ENCODE measurements at places on chromosomes 7 and 10.

DNA sequence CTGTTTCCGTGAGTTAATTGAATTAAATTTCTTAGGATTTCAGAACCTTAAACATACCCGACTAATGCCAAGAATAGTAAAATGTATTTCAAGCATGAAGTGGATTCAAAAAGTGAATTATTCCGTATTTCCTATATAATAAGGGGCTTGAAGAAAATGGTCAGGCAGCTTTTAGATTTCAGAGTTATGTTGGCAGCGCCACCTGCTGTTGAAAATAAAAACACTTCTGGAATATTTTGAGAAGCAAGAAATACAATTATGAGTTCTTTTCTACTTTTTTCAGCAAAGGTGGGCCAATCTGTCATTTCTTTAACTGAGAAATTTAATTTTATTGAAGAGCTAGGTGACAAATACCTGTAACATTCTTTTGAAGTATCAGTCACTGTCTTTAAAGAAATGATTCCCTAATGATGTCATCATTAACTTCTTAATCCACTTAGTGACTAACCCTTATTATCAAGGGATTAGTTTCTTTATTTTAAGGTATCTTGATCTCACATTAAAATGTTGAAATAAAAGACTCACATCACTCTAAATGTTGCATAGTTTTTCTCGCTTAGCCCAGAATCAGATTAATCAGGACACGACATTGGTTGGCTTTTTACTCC lies 36.6 kb upstream of the AGR3 start:
- DNase-seq, result peak; percentile 57

DNA sequence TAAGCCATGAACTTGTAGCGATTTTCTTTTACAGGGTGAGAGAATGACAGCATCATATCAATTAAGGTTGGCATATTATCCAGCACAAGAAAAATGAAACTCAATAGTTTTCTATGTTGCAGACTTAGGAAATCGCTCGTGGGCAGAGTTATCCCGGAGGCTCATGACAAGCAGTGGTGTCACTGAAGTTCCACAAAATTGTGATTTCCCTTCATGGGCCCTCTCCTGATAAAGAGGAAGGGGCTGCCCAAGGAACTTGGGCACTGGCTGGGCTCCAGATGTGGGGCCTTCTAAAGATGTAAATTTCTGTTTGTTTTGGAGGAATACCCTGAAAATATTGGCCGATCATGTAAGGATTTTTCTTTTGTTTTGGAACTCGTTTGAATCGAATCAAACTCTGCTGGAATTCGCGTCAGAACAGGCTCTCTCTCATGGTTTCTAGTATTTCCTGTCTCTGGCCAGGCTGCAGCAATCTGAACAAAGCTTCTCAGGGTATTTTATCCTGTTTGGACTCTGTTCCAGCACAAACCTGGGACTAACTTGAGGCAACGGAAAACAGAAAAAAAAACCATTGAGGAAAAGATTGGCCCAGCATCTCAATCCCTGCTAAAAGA lies 340.6 kb upstream of the NRP1 start:
- peak; percentile 68 for DNase-seq

- no peak for DNase-seq
Observed at GRCh38 chr7:29341156-29341555, 146.6 kb downstream of the CHN2 start.

DNA sequence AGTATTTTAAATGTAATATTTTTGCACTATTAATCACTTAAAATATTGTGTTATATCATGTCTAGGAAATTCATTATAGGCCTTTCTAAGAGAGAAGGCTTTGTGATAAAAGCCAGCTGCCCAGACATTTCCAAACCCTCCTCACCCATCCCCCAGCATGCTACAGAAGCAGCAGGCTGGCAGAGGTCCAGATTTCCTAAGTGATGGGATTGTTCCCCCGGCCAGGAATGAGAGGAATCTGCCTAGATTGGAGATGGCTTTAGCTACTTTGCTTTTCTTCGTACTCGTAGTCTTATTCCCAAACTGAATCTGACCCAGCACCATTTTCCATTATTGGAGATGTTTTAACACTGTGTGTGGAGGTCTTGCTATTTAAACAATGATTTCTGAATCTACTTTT lies 29.4 kb downstream of the CDK14 start:
- no peak for DNase-seq

- DNase-seq, result no peak
Observed at GRCh38 chr7:153382641-153383101, 623.1 kb downstream of the ACTR3B start.

GRCh38 chr7:127512663-127513062 lies 72.7 kb downstream of the GCC1 start:
- DNase-seq, result no peak

DNA sequence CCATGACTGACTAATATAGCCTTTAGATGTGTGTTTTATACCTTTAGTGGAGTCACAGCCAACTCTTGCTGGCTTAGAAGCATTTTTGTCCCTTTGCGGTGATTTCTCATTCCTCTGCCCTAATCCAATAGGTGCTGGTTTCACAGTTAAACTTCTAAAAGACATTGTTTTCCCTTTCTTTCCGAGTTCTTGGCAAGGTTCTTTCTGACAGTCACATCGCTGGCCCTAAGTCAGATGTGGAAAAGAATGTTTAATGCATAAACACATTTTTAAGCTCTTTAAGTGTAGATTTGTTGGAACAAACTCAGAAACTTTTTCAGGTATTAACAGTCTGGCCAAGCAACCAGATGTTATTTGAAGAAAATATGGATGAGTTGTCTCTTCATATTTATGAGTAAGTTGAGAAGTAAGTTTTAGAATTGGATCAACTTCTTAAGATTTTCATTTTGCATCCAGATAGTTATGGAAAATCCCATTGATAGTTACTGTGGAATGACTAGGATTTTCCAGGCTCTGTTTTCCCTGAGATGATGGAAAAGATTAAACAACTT lies 4.1 kb downstream of the EPDR1 start:
- no peak for DNase-seq

- DNase-seq, result no peak
Observed at GRCh38 chr7:8433477-8434289, at the start of gene NXPH1. TSS of gene NXPH1 (plus strand) at chr7:8433609.

DNA sequence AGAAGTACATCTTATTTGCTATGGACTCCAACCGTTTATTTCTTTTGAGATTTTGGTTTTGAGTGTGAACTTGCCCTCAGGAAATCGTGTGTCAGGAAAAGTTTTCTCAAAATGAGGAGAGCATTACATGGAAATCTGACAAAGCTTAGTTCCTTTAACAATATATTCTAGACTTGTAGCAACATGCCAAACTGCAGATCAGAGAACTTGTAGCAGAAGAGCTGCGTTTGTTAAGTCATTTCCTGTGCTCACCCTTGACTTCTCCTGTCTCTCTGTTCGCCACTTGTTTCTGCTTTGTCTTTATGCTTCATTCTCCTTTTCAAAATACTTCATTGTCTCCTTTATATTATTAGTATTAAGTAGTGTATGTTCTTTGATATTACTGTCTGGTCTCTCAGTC lies 116.6 kb upstream of the FOXP2 start:
- no peak for DNase-seq

- DNase-seq, result peak; percentile 64
Observed at GRCh38 chr7:143416565-143417149, 8.0 kb upstream of the EPHA1 start.

GRCh38 chr10:69383558-69383957 lies 33.2 kb downstream of the TACR2 start:
- DNase-seq, result no peak

GRCh38 chr7:15972862-15973275 lies 286.4 kb upstream of the MEOX2 start:
- DNase-seq, result peak; percentile 42

GRCh38 chr10:97849103-97849686 lies 448 bp upstream of the GOLGA7B start:
- no peak for DNase-seq

DNA sequence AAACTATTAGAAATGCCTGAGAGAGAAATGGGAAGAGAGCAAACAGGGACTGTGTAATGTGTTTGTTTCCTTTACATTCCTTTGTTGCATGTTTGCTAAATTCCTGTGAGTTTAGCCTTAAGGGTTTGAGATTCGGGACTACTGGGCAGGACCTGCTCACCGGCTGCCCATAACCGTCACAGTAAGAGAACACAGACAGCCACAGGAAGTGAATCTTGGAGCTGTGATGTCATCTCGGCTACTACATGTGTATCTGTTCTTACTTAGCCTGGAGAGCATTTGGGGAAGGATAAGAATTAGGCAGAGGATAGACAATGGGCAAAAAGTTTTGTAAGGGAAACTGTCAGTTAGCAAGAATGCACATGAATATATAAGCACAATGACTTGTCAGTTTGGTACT lies 485.1 kb upstream of the KLF6 start:
- DNase-seq, result peak; percentile 70

DNA sequence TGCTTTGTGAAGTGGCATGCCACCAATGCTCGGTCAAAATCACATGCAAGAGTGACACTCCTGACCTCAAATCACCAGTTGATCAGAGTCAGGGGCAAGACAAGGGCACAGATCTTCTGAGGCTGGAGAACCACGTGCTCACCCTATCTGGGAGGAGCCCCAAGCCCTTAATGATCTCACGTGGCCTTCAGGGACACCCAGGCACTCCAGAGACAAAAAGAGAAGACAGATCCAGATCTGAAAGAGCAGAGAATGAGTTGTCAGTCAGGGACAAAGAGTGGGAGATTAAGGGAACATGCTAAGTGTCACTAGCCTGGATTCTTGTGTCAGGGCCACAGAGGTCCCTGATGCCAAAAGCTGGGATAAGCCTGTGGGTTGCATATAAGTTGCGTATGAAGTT lies 134.3 kb downstream of the PLXNA4 start:
- DNase-seq, result no peak

DNA sequence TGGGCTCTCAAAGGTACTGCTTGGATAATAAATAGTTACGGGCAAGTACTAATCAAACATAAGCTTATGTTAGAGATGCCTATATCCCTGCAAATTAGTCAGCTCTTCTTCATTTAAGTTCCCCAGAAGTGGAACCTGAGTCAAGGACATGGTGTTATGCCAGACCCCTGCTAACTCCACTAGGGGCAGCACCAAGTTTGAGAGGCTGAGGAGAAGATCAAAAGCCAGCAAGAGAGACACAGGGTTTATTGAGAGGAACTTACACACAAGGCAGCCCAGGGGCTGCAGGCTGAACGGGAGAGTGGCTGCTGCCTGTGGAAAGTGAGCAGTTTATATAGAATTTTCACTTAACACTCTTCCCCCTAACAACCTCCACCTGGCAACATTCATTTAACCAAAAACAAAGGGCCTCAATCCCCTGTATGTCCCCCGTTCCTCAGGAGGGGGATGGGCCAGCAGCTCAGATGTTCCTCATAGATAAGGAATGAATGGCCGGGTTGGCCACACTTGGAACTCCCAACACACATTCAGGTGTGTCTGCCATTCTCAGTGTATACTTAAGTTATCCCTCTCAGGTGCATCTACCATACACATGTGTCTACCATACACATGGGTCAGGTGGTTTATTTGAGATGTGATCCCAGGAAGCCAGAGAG lies 62.6 kb upstream of the GHITM start:
- DNase-seq, result no peak

DNA sequence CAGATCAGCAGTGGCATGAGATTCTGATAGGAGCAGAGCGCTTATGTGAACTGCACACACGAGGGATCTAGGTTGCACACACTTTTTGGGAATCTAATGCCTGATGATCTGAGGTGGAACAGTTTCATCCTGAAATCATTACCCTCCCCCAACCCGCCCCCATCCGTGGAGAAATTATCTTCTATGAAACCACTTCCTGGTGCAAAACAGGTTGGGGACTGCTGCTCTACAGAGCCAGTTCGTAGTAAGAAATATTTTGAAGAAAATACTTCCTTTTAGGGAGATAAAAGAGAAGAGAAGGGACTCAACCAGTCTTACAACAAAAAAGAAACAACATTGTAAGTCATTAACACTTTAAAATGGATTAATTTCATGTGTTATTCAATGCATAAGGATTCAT lies 1308.2 kb downstream of the GATA3 start:
- DNase-seq, result no peak

DNA sequence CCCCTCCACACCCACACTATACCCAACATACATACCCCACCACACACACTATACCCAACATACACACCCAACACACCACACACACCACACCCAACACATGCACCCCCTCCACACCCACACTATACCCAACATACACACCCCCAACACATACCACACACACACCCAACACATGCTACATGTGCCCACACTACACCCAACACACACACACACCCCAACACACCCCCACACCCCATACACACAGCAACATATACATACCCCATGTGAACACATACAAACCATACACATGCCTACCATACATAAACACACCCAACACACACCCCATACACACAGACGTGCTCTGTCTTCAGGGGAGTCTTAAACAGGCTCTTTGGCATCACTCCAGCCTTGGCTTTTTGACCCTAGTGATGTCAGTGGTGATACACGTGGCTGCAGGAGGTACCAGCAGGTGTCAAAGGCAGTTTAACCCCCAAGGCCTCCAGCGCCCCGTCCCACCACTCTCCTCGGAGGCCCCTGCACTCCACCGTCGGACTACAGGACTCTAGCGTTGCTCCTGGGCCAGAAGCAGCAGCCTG lies 73.4 kb downstream of the HIPK2 start:
- DNase-seq, result no peak

- no peak for DNase-seq
Observed at GRCh38 chr7:16921644-16922257, 40.0 kb upstream of the AGR3 start.

DNA sequence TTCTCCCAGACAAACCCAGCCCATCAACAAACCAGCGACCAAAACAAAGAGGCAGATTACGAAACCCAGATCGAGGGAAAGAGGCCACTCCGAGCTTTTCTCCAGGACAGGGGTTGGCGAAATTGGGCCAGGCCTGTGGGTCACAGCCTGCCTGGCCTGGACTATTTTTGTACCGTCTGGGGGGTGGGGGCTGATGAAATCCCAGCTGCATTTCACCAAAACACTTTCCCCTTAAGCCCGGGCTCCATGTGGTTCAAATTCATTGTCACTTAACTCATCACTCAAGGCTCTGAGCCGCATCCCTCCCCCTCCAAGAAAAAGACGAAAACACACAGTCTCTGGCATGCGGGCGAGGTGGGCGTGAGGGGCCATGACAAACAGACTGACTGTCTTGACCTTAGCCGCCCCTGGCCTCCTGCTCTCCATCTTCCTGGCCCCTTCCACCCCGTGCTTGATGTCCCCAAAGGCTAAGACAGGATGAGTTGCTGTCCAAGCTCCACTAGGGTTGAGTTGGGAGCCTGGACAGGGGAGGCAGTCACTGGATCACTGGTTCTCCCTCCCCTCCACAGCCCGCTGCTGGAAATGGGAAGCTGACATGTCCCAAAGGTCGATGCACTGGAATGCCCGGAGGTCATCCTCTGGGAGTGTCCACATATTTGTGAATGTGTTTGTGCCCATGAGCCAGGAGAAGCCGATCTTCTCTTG lies 19.2 kb downstream of the TMEM270 start:
- DNase-seq, result no peak

GRCh38 chr7:113548561-113548960 lies 370.2 kb downstream of the PPP1R3A start:
- DNase-seq, result no peak

GRCh38 chr7:157297185-157297584 lies 39.6 kb upstream of the DNAJB6 start:
- no peak for DNase-seq

Data from inflammatory macrophage (primary cell).